MCF 10A (cell line): ENCODE measurements at places on chromosomes 2 and 18.

- peak; percentile 67 for DNase-seq
- H3K27me3 ChIP-seq: no peaks in the 10 kb centered on the region
Measured at GRCh38 chr18:39841482-39842365, 2113.3 kb upstream of the PIK3C3 start.

DNA sequence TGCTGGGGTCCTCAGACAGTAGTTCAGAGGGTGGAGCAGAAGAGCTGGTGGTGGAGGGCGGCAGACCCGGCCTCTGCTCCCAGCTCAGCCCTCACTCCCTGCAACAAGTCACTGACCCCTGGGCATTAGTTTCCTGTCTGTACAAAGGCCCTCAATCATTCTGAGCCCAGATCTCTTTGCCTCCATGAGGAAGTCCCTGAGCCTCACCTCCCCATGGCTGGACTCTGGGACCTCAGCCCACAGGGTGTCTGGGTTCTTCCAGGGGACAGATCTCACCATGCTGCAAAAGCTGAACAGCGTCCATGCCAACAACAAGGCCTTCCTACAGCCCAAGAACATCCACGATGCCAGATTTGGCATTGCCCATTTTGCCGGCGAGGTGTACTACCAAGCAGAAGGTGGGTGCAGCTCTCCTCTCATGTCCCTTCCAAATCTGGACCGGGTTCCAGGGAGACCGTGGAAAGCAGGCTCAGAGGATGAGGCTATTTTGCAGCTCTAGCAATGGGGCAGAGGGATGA, 49.1 kb downstream of the MYO7B start:
- H3K27ac ChIP-seq: no peak overlapping the region
- H3K4me1 ChIP-seq: no peaks in the 10 kb centered on the region
- no peaks in the 10 kb centered on the region for H3K36me3 ChIP-seq
- no peaks in the 10 kb centered on the region for H3K27me3 ChIP-seq
- no peak for DNase-seq

DNA sequence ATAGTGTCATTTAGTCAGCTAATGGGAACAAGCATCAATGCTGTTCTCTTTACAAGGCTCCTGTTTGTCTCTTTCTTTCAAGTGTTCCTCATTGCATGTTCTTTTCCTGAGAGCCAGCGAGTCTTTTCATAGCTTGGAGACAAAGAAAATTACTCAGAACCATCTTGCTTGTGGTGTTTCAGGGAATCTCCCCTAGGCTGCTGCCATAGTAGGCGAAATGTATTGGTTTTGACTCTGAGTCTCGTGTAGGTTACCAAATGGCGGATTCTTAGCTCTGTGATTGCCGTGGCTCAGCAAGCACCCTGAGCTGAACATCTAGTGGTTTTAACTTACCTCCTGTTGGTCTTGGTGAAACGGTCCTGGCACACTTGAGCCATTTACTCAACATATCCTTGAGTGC, 68.7 kb downstream of the RHBDD1 start:
- peaks cover 12% of the 10 kb centered on the region for H3K36me3 ChIP-seq
- no peaks in the 10 kb centered on the region for H3K27me3 ChIP-seq
- H3K27ac ChIP-seq: no peak overlapping the region
- no peak for DNase-seq
- peaks cover 7% of the 10 kb centered on the region for H3K4me1 ChIP-seq
- H3K4me3 ChIP-seq: no peak overlapping the region

DNA sequence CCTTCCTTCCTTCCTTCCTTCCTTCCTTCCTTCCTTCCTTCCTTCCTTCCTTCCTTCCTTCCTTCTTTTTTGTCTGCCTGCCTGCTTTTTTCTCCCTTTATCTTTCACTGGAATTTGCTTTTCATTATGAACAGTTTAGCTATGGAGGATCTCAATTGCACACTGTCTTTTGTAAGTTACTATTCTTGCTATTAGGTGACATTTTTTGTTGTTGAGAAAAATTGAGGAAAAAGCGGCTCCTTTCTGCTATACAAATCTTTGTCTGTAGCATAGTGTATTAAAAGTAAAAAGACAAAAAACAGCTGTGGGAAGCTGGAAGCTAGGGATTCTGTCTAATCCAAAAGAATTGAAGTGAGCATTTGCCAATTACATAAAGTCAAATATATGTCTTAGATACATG, 448.7 kb downstream of the DCDC2C start:
- no peaks in the 10 kb centered on the region for H3K27me3 ChIP-seq
- DNase-seq: no peak
- no peak overlapping the region for H3K27ac ChIP-seq
- no peak overlapping the region for H3K4me3 ChIP-seq

- no peak overlapping the region for H3K4me3 ChIP-seq
- no peak for DNase-seq
- no peaks in the 10 kb centered on the region for H3K27me3 ChIP-seq
- no peaks in the 10 kb centered on the region for H3K36me3 ChIP-seq
Measured at GRCh38 chr2:128327180-128327964, 8.7 kb upstream of the HS6ST1 start.

- H3K4me3 ChIP-seq: no peak overlapping the region
- no peaks in the 10 kb centered on the region for H3K4me1 ChIP-seq
- H3K27ac ChIP-seq: no peak overlapping the region
- DNase-seq: no peak
- no peaks in the 10 kb centered on the region for H3K36me3 ChIP-seq
Measured at GRCh38 chr2:180473456-180473855, 466.4 kb upstream of the CWC22 start.

GRCh38 chr2:86223140-86223926, 24.1 kb downstream of the MRPL35 start:
- no peaks in the 10 kb centered on the region for H3K27me3 ChIP-seq
- no peaks in the 10 kb centered on the region for H3K36me3 ChIP-seq
- no peak for DNase-seq
- no peak overlapping the region for H3K4me3 ChIP-seq

- no peak overlapping the region for H3K27ac ChIP-seq
- no peaks in the 10 kb centered on the region for H3K4me1 ChIP-seq
- H3K4me3 ChIP-seq: no peak overlapping the region
- DNase-seq: no peak
- H3K36me3 ChIP-seq: peaks cover 55% of the 10 kb centered on the region
Measured at GRCh38 chr2:233164128-233164635, 87.3 kb upstream of the ATG16L1 start.

GRCh38 chr18:31598021-31598805, 6.5 kb downstream of the TTR start:
- no peak for DNase-seq
- no peaks in the 10 kb centered on the region for H3K27me3 ChIP-seq
- H3K4me3 ChIP-seq: no peak overlapping the region
- no peaks in the 10 kb centered on the region for H3K36me3 ChIP-seq
- H3K4me1 ChIP-seq: no peaks in the 10 kb centered on the region

DNA sequence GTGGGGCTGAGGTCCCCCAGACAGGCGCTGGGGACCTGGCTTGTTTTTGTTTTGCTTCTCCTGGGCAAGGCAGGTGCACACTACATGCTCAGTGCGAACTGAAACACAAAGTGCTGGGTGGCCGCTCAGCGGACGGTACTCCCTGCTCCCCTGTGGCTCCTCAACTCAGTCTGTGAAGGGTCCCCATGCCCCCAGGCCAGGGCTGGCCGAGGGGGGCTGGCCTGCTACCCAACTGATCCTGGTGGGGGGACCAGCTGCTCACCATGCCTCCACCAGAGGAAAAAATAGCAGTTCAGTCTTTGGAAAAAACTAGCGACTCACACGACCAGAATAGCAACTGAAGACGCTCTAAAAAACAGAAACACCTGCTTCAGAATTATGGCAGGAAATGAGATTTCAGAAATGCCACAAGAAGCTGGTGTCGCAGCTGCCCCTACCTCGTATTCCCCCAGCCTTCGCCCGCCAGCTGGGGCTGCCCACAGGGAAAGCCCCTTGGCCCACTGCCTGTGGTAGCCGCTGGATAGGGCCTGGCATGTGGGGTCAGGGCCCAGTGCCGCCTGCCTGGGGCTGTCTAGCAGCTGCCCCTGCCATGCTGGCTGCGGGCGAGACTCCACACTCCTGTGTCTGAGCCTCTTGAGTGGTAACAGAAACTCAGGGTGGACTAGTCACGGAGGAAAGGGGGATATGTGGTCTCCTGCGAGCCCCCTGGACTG, 43.7 kb downstream of the MEX3C start:
- H3K4me1 ChIP-seq: peaks cover 10% of the 10 kb centered on the region
- no peak overlapping the region for H3K4me3 ChIP-seq
- H3K27ac ChIP-seq: no peak overlapping the region
- DNase-seq: no peak
- no peaks in the 10 kb centered on the region for H3K36me3 ChIP-seq
- H3K27me3 ChIP-seq: no peaks in the 10 kb centered on the region

- peaks cover 10% of the 10 kb centered on the region for H3K4me1 ChIP-seq
- peaks cover 6% of the 10 kb centered on the region for H3K36me3 ChIP-seq
- H3K27me3 ChIP-seq: no peaks in the 10 kb centered on the region
- H3K27ac ChIP-seq: no peak overlapping the region
Measured at GRCh38 chr2:24926602-24927252, 6.7 kb upstream of the ADCY3 start.

DNA sequence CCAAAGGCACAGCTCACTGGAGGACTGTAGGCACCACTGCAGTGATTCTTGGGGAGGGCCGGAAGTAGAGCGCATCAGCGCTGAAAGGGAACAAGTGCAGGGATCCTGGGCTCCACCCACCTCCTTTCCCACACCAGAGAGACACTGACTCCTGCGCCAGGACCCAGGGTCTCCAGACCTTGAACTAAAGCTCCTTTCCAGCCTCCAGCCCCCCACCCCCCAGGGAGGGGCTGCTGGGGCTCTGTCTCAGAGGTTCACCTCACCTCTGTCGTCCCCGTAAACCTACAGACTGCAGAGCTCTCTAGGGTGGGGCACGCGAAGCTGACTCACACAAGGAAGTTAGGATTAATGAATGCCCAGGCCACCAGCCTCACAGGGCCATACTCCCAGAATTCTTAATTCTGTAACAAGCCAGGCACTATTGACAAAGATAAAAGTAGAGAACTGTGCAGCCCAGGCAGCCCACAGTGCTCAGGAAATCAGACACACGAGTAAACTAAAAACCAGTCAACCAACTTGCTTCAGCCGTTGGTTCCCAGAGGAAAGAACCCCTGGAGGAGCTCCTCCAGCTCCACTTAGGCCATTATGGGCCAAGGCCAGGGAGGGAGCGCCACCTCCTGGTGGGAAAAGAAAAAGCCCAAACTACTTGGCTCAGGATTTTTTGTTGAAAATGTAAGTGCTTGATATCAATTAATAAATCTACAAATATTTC, 45.1 kb upstream of the ACAA2 start:
- peaks cover 6% of the 10 kb centered on the region for H3K4me1 ChIP-seq
- H3K27ac ChIP-seq: no peak overlapping the region
- H3K4me3 ChIP-seq: no peak overlapping the region
- peak; percentile 72 for DNase-seq
- H3K27me3 ChIP-seq: no peaks in the 10 kb centered on the region
- no peaks in the 10 kb centered on the region for H3K36me3 ChIP-seq

DNA sequence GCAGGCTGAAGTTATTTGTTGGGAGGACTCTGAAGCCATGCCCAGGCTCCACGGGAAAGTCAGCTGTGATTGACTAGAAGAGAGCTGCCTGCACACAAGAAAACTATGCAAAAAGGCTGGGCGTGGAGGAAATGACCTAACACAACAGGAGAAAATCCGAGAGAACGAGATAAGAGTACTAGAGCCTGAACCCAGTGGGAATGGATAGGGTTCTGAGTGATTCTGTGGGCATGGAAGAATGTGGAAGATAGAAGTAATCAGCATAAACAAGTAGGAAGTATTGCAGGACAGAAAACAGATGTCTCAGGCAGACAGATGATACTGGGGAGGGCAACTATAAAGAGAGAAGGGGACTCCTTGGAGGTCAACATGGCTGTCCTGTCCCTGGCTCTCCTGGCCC, 12.1 kb upstream of the COPS8 start:
- H3K4me3 ChIP-seq: no peak overlapping the region
- peaks cover 8% of the 10 kb centered on the region for H3K4me1 ChIP-seq
- no peak for DNase-seq
- no peaks in the 10 kb centered on the region for H3K27me3 ChIP-seq
- H3K27ac ChIP-seq: peak overlapping the region; percentile 8
- no peaks in the 10 kb centered on the region for H3K36me3 ChIP-seq

- no peaks in the 10 kb centered on the region for H3K36me3 ChIP-seq
- no peak overlapping the region for H3K27ac ChIP-seq
- H3K4me1 ChIP-seq: no peaks in the 10 kb centered on the region
- H3K27me3 ChIP-seq: peaks cover 26% of the 10 kb centered on the region
Measured at GRCh38 chr2:847669-848068, 103.0 kb upstream of the SNTG2 start.

- H3K4me3 ChIP-seq: no peak overlapping the region
- no peak for DNase-seq
- H3K27me3 ChIP-seq: no peaks in the 10 kb centered on the region
- peaks cover 4% of the 10 kb centered on the region for H3K36me3 ChIP-seq
- H3K4me1 ChIP-seq: peaks cover 11% of the 10 kb centered on the region
- no peak overlapping the region for H3K27ac ChIP-seq
Measured at GRCh38 chr2:11701751-11702301, 31.8 kb upstream of the NTSR2 start.
